Stimulated activated CD4-positive, alpha-beta T cell treated with anti-CD3 and anti-CD28 coated beads, Interleukin-15, amount 100 ng/mL, for 48 hours (primary cell): ENCODE measurements at places on chromosomes 4 and X.

GRCh38 chrX:48606091-48606490 lies 8.8 kb downstream of the WDR13 start:
- DNase-seq: no peak

DNA sequence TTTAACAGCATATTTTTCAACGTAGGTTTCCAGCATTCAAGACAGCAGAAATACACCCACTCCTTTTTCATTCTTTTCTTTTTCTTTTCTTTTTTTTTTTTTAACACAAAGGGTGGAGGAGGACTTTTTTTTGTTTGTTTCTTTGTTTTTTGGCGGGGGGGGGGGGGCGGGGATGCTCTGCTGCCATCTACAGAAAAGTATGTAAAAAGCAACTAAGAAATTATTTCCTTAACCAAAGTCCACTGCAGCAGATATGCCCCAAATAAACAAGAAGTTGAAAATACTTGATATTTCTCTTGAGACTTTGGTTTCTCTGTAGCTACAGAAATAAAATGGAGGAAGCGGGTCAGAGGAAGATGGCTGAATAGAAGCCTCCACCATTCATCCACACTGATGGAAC lies 63.2 kb upstream of the PBDC1 start:
- DNase-seq: no peak

DNA sequence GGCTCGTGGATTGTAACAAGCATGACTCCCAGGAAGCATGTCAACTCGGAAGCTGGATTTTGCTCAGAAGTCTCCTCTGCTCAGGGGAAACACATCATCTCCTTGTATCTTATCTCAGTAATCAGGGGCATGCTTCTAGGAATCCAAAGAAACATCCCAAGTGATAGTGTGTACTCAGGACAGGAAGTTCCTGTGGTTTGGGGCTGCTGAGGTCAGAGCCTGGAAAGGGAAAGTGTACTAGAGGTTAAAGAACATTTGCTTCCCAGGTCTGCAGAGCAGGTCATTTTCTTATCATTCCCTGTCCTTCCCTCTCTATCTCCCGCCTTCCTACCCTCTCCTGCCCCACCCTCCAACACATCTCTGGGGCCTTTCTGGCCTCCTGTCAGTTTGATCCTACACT lies 38.8 kb downstream of the SLC34A2 start:
- DNase-seq: no peak

DNA sequence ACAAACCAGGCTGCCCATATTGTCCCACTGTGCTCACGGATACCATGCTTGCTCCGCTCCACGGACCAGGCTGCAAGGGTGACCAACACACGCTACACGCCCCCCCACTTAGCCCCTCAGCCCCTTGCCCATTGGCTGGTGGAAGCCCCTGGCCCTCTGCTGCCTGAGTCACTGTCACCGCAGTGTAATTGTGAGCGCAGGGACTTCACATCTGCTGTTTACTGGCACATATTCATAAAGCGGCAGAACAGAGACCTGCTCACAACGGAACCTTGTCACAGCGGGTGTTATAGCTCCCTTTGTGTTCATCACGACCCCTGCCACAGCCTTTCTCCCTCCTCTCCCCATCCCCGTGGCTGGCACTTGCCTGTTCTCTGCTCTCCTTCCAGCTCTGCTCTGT lies 83.7 kb downstream of the PSAPL1 start:
- DNase-seq: no peak

- no peak for DNase-seq
Observed at GRCh38 chr4:109947457-109947856, 34.8 kb downstream of the EGF start.

DNA sequence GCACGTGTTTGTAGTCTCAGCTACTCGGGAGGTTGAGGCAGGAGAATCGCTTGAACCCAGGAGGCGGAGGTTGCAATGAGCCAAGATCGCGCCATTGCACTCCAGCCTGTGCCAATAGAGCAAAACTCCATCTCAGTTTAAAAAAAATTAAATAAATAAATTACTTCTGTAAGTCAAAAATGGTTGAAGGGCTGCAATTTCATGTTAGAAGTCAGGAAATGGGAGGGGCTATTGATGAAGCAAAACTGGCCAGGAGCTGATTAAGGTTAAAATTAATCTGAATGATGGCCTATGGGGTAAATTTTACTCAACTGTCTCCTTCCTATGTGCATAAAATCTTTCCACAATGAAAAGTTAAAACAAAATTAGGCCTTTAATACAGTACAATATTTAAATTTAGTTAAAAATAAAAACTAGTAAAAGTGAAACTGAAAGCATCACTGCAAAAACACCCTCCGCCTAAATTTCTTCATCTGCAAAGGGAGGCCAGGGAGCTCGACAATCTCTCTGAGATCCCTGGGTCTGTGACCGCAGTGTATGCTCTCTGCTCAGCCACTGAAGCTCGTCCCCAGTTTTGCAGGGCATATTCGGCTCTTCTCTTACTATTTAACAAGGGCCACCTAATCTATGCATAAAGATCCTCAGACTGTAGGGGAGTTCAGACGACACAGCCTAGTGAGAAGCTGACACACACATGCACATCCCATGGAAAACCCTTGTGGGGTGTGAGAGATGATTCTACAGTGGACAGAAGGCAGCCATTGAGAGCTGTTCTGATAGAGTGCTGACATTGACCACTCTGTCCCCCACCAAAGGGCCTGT lies 57.2 kb downstream of the IRF2 start:
- DNase-seq: no peak

DNA sequence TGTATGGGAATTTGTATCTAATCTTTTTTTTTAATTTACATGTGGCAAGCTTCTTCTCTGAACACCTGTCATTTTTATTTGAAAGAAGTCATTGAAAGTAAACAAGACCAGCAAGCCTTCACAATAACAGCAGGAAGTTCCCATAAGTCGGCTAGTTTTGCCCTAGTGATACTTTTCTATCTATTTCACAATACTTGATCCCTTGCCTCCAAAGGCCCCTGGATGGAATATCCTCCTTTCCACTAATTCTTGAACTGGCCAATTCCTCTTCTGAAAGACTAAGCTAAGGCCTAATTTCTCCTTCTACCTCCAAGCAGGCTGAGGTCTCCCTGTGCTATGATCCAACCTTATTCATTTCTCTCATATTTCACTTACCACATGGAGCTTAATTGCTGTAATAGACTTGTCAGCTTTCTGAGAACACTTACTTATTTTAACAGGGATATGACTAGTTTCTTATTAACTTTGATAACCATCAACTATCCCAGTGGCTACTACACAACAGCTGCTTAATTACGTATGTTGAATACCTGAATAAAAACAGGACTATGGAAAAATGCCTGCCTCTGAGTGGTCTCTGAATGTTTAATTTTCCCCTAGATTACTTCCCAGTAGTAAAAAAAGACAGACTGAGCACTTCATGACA lies 194.2 kb downstream of the MAD2L1 start:
- DNase-seq: no peak

DNA sequence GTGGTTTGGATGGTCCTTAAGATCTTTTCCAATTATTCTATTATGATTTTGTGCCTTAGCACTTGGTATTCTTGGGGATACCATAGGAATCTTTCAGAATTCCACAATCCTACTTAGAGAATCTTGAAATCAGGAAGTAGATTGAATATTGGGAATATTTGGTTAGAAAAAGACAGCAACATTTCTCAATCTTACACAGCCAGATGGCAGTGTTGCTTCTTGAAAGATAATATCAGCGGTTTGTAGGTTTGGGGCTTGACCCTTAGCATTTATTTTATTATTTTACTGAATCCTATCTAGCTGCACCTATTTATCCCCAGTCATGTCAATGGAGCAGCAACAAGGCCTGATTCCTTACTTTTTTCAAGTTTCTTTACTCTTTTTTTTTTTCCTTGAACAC lies 28.6 kb downstream of the MAGEB1 start:
- no peak for DNase-seq

DNA sequence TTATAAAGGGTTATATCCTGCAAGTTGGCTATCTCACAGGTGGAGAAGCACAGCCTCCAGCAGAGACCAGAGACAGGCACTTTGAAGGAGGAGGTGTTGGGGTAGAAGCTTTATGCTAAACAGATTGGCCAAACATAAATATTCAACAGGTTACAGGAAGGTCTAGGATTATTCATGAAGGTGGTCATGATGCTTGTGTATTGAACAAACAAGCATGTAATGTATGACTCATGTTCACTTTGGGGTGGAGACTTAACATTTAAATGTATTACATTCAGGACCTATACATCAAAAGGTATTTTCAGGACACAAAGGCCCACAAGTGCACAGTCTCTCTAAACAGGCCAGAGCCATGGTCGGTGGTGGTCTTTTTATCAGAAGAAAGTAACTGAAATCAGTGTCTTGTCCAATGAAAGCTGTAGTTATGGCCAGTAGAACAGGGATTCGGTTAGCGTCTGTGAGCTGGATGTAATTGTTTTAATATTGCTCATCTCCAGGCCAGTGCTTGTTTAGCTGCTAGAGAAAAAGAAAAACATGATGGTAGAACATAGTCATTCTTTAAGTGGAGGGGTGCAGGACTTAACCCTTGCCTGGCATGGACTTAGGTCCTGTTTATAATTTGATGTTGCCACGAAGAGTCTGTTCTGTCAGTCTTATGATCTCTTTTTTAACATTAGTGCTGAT lies 555.2 kb upstream of the PCDH10 start:
- no peak for DNase-seq

DNA sequence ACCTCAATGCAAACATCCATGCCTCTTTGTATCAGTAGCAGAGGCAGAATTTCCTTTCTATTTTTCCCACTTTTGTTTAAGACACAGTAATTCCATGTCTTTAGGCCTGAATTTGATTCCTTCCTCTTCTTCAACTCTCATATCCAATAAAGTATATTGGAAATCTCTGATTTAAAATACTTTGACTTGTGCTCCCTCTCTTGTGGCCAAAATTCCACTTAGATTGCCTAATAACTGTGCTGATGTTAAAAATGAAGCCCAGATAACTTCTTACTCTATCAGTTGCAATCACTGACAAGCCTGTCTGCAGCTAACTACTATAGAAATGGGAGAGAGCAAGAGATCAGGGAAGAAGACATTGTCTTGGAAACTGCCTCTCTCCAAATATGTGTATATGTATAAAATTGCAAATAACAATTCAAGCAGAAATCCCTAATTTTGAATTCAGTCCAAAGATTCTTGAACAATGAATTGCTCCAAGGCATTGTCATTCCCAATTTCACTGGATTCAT lies 163.5 kb upstream of the SPIN4 start:
- DNase-seq: no peak
